Lower lobe of right lung (tissue), 2 donors: ENCODE measurements at places on chromosomes 1 and 21. TPM values are rescaled to one million over a fixed set of nuclear protein-coding genes. Genes with fewer than 3 reads are reported as not detected.

GRCh38 chr1:229148743-229149142 is 122.2 kb upstream of the RAB4A start:
- H3K4me3 ChIP-seq, result no peak overlapping the region
- no peaks in the 10 kb centered on the region for H3K36me3 ChIP-seq
- DNase-seq, result no peak
- peaks cover 25% of the 10 kb centered on the region for H3K27me3 ChIP-seq
- H3K4me1 ChIP-seq, result no peaks in the 10 kb centered on the region

Gene KCNAB2
- 119 TPM for total RNA-seq

Gene COL11A1
- total RNA-seq, result 0.56 TPM

GRCh38 chr1:242828199-242828598 is 303.7 kb upstream of the PLD5 start:
- H3K4me3 ChIP-seq, result no peak overlapping the region
- H3K27ac ChIP-seq, result no peak overlapping the region
- H3K4me1 ChIP-seq, result no peaks in the 10 kb centered on the region

Gene FABP3
- 24.5 TPM for total RNA-seq

Gene OXCT2
- 0.47 TPM for total RNA-seq

GRCh38 chr1:180028864-180029263 is 74.3 kb downstream of the CEP350 start:
- no peaks in the 10 kb centered on the region for H3K27me3 ChIP-seq
- H3K27ac ChIP-seq, result no peak overlapping the region
- DNase-seq, result no peak
- peaks cover 71% of the 10 kb centered on the region for H3K36me3 ChIP-seq
- no peak overlapping the region for H3K4me3 ChIP-seq
- H3K4me1 ChIP-seq, result peaks cover 10% of the 10 kb centered on the region

Gene STXBP3
- 54.4 TPM for total RNA-seq

DNA sequence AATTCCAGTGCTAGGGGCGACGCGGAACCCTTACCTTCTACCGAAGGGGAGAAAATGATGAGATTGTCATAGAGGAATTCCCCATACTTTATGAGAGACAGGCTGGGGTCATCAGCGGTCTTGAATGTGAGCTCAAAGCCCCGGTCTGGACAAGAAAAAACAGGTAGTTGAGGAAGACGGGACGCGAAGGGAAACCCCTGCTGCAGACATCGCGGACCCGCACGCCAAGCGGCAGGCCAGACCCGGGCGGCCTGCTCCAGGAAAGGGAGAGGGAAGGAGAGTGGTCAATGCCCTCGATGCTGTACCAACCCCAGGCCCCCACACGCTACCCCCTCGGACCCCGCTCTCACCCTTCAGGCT is 342 bp downstream of the DDOST start:
- no peak for DNase-seq
- H3K36me3 ChIP-seq, result peaks cover 32% of the 10 kb centered on the region
- peak overlapping the region; percentile 89 for H3K27ac ChIP-seq
- H3K27me3 ChIP-seq, result no peaks in the 10 kb centered on the region

DNA sequence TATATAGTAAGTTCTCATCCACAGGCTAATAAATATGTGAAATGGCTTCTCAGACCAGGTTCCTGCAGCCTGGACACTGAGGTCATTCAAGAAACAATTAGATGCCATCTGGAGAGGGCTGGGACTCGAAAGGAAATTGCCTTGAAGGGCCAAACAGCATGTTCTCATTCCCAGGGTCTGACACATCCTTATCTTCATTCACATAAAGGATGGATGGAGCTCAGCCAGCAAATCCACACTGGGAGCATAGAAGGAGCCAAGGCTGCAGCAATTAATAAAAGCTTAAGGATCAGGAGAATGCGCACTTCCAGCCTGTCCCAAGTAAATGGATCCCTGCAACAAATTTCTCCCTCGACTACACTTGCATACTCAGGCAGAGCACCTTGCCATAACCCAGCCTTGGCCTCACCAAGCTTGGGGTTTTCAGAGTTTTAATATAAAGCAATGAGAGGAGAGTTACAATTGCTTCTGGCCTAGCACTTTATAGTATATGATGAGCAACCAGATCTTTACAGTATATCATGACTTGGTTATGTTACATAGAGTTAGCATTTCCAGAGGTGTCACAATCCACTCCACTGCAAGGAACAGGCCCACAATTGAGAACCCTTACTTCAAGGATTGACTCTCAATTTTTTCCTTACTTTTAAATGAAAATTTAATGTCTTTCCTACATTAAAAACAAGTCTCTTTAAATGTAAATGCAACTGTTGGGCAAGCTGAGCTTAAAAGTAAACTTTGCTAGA is 55.9 kb downstream of the BCAR3 start:
- no peak overlapping the region for H3K27ac ChIP-seq
- no peaks in the 10 kb centered on the region for H3K36me3 ChIP-seq
- no peak for DNase-seq
- H3K27me3 ChIP-seq, result no peaks in the 10 kb centered on the region
- peaks cover 25% of the 10 kb centered on the region for H3K4me1 ChIP-seq

- H3K4me3 ChIP-seq, result no peak overlapping the region
- H3K36me3 ChIP-seq, result no peaks in the 10 kb centered on the region
- no peaks in the 10 kb centered on the region for H3K4me1 ChIP-seq
- H3K27ac ChIP-seq, result no peak overlapping the region
These were observed 2.5 kb upstream of the LEFTY1 start for GRCh38 chr1:225891229-225891972.

DNA sequence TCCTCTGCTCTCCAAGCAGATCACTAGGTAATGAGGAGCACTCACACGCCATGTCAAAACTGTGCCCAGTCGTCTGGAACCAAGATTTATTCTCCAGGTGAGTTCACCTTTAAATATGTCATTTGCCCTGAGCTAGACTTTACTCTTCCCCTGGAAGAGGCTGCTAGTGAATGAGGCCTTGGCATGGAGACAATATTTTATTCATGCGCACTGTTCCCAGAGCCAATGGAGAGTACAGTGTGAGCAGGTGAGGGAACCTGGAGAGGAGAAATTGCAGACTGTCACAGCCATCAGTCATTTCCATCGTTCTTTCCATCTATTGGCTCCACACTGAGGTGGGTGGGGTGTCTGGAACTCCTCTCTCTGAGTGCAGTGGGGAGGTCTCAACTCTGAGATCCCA is 333.6 kb downstream of the KCNH1 start:
- no peak overlapping the region for H3K4me3 ChIP-seq
- H3K27ac ChIP-seq, result no peak overlapping the region
- no peaks in the 10 kb centered on the region for H3K36me3 ChIP-seq

Gene LCE1F
- total RNA-seq, result not detected

- H3K27ac ChIP-seq, result no peak overlapping the region
- no peaks in the 10 kb centered on the region for H3K27me3 ChIP-seq
- no peaks in the 10 kb centered on the region for H3K4me1 ChIP-seq
- DNase-seq, result no peak
These were observed 90.2 kb upstream of the RUNX1 start for GRCh38 chr21:35139382-35139715.

Gene PLPPR5
- total RNA-seq, result not detected

DNA sequence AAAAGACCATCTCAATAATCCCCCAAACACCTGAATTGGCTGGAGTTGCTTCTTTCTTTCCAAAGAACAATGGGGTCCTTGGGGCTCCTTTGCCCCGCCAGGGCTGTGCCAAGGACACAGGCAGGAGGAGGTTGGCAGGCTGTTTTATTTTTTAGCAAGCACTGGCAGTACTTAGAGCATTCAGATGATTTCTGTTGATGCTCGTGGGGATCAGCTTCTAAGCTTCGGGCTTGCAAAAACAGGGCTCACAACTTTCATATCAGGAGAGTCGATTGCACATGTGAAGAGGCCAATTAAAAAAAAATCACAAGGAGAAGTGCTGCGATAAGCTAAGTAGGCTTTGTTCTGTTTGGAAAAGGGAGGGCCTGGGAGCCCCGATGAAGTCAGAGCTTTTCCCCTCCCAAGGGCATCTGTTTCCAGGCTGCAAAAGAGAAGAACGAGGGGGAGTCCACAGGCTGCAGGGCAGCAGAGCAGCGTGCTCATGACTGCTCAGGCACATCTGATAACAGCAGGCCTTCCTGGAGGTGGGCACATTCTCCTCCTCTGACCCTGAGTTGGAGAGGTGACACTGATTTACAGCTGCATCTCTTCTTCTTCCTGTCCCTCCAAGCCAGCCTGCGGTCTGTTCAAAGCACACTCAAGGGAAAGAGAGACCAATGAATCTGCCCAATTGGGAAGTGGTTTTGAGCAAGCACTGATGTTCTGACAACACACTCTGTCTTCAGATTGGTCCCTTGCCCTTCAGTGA is 27.3 kb upstream of the BCAR3 start:
- no peaks in the 10 kb centered on the region for H3K27me3 ChIP-seq
- no peak overlapping the region for H3K27ac ChIP-seq
- H3K4me3 ChIP-seq, result no peak overlapping the region
- DNase-seq, result no peak
- H3K4me1 ChIP-seq, result peaks cover 37% of the 10 kb centered on the region

Gene IARS2
- 51.9 TPM for total RNA-seq

Gene PLA2G2F
- not detected for total RNA-seq

DNA sequence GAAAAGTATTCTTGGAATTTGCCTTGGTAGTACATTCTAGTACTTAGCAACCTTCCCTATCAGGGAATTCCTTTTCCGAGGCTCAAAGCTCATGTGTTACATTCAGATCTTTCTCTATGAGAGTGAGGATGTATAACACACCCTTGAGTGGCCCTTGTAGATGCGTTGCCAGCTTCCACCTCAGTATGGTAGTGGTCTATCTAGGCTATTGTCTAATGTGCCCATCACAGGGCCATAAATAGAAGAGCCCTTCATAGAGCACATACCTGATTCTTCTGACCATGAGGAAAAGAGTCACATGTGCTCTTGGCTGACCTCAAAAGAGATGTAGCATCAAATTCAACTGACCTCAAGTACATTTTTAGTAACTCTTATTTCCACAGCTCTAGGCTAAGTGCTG is 14.0 kb upstream of the ZC3H11B start:
- no peaks in the 10 kb centered on the region for H3K27me3 ChIP-seq
- H3K4me3 ChIP-seq, result no peak overlapping the region
- H3K27ac ChIP-seq, result no peak overlapping the region

DNA sequence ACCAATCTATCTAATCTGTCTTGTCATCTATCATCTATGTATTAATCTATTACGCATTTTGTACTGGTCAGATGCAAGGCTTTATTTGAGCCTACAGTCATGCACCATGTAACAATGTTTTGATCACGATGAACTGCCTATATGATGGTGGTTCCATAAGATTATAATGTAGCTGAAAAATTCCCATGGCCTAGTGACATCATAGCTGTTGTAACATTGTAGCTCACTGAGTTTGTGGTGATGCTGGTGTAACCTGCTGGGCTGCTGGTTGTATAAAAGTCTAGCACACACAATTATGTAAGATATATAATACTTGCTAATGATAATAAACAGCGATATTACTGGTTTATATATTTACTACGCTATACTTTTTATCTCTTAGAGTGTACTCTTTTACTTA is 64.8 kb upstream of the IGSF5 start:
- no peaks in the 10 kb centered on the region for H3K27me3 ChIP-seq
- no peak overlapping the region for H3K27ac ChIP-seq
- DNase-seq, result no peak
- no peaks in the 10 kb centered on the region for H3K36me3 ChIP-seq
- no peak overlapping the region for H3K4me3 ChIP-seq

Gene UBL4B
- not detected for total RNA-seq

DNA sequence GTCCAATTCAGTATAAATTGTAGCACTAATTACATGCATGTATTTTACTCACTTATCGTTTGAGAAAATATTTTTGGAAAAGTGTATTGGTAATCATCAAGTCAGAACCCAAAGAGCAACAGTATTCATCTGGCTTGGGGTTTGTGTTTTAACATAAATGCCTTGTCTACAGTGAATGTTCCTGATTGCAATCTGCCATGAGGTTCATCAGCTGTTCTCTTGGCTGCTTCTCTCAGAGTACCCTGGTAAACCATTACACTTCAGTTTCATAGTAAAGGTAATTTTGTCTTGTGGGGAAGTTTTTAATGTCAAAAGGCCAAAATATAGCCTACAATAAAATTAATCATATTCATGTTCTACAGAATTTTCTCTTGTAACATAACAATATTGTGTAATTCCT is 150.3 kb downstream of the IFI44 start:
- H3K27ac ChIP-seq, result no peak overlapping the region
- H3K36me3 ChIP-seq, result no peaks in the 10 kb centered on the region
- H3K27me3 ChIP-seq, result no peaks in the 10 kb centered on the region
- H3K4me3 ChIP-seq, result no peak overlapping the region
- H3K4me1 ChIP-seq, result no peaks in the 10 kb centered on the region

- H3K27me3 ChIP-seq, result no peaks in the 10 kb centered on the region
- DNase-seq, result no peak
- H3K36me3 ChIP-seq, result no peaks in the 10 kb centered on the region
- peaks cover 16% of the 10 kb centered on the region for H3K4me1 ChIP-seq
- H3K4me3 ChIP-seq, result no peak overlapping the region
- no peak overlapping the region for H3K27ac ChIP-seq
These were observed 159.4 kb upstream of the UBE2U start for GRCh38 chr1:64043976-64044375.

Gene INSRR
- not detected for total RNA-seq

- no peaks in the 10 kb centered on the region for H3K27me3 ChIP-seq
- H3K4me1 ChIP-seq, result no peaks in the 10 kb centered on the region
- no peak overlapping the region for H3K4me3 ChIP-seq
These were observed 124.8 kb downstream of the ESRRG start for GRCh38 chr1:216598448-216598847.

DNA sequence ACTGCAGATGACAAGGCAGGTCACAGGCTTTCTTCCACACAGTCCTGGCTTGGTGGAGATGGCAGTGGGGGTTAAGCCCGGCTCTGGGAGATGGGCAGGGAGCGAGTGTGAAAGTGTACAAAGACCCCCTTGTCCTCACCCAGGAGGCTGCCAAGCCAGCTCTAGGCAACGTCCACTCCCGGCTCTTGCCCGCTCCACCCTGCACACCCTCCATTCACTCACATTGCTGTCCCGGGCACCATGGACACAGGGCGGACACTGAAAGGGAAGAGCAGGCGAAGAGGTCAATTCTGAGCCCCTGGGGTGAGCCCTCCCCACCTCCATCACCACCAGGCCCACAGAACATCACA is 8.9 kb downstream of the COL16A1 start:
- no peak overlapping the region for H3K4me3 ChIP-seq
- H3K27ac ChIP-seq, result no peak overlapping the region
- no peak for DNase-seq
- H3K27me3 ChIP-seq, result peaks cover 10% of the 10 kb centered on the region
- peaks cover 1% of the 10 kb centered on the region for H3K4me1 ChIP-seq

- no peak for DNase-seq
- no peak overlapping the region for H3K27ac ChIP-seq
- no peak overlapping the region for H3K4me3 ChIP-seq
- H3K36me3 ChIP-seq, result no peaks in the 10 kb centered on the region
- H3K27me3 ChIP-seq, result no peaks in the 10 kb centered on the region
These were observed 26.2 kb downstream of the UBASH3A start for GRCh38 chr21:42429856-42430255.

Gene PCNX2
- total RNA-seq, result 11.3 TPM

Gene PRDM2
- total RNA-seq, result 50.6 TPM

DNA sequence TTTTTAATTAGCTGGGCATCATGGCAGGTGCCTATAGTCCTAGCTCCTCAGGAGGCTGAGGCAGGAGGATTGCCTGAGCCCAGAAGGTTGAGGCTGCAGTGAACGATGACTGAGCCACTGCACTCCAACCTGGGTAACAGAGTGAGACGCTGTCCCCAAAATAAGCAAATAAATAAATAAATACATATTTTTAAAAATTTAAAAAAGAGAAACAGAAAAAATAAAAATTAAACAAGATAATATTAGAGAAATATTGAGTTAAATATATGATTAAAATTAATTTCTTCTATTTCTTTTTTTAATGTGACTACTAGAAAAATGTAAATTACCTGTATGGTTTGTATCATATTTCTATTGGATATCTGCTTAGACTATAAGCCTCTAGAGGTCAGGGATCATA is 59.3 kb upstream of the ATP1A1 start:
- no peak for DNase-seq
- H3K36me3 ChIP-seq, result no peaks in the 10 kb centered on the region
- H3K27me3 ChIP-seq, result no peaks in the 10 kb centered on the region
- H3K27ac ChIP-seq, result no peak overlapping the region
